T-helper 22 cell (primary cell): ENCODE measurements at places on chromosomes 1 and 21.

DNA sequence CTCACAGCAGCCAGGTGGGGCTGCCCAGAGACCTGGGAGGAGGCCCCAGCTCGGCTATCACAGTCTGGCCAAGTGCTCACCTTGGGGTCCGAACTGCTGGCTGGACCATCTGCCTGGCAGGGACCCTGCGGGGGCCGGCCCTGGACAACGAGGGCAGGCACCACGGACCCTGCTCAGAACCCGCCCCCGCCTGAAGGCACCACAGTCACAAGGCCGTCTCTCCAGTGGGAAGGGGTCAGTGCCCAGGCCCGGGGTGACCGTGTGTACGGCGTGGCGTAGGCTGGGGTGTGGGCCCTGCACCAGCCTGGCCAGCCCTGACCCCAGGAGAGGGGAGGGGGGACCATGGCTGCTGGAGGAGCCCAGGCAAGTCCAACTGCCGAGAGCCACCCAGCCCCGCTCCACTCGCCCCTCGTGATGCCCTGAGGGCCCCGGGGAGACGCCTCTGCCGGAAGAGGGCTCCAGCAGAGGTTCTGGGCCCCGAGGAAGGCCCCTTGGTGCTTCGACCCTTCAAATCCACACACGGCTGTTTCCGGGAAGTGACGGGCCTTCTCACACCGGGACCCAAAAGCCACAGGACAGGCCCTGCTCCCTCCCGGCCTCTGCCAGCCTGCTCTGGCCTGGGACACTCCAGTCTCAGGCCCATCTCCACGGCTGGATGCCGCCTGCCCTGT is 11.2 kb upstream of the RNF223 start:
- DNase-seq, result no peak

DNA sequence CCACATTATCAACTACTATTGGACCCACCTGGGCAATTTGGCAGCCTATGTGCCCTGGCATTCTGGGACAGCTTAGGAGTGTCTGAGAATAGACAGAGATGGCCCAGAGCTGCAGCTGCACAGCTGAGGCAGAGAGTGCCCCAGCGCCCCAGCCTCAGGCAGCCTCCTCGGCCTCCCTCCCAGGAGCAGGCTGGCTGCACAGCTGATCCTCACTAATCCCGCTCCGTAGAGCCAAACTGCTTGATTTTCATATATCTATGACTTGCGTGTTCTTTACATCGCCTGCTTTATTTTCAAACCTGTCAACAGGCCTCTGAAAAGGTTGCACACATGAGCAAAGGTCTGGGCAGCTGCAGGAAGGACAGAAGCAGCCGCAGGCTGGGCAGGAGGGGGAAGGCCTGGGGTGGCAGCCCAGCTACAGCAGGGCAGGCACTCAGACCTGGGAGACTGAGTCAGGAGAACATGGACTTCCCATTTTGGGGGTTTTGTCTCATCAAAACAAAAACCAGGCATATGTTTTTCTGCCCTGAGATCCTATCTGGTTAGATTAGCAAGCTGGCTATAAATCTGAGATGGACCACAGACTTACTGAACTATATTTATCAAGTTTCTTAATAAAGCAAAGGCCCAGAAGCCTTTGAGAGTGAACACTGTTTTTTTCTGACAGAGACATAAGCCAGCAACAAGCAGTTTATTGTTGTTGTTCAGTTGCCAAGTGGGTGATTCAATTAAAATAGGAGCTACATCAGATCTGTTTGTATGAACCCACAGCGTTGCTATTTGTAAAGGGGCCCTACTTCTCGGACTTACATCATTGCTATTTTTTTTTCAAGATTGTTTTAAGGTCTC is 301.8 kb upstream of the DUSP10 start:
- no peak for DNase-seq

GRCh38 chr1:119314001-119314796 is 54.4 kb upstream of the HAO2 start:
- DNase-seq, result no peak

DNA sequence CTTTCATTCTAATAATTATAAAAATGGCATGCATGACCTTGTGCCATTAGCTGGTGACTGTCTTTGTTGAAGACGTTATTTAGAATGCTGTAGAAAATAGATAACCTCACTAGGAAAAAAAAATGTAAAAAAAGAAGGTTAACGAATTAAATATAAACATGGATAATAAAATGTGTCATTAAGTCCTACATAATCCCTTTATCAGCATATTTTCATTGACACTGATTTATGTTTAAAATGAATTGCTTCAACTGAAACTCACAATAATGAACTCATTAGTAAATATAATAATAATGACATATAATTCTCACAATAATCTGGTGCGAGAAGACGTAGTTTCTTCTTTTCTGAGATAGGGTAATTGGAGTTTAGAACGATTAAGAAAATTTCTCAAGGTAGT is 4.7 kb downstream of the TMPRSS15 start:
- no peak for DNase-seq

- no peak for DNase-seq
Measured at GRCh38 chr1:217425422-217425821, 205.5 kb downstream of the GPATCH2 start.
